ENCODE measurements at places on chromosomes 3 and 15.

- no peak for DNase-seq
Observed at GRCh38 chr3:155548195-155548594, 196.7 kb downstream of the PLCH1 start.

DNA sequence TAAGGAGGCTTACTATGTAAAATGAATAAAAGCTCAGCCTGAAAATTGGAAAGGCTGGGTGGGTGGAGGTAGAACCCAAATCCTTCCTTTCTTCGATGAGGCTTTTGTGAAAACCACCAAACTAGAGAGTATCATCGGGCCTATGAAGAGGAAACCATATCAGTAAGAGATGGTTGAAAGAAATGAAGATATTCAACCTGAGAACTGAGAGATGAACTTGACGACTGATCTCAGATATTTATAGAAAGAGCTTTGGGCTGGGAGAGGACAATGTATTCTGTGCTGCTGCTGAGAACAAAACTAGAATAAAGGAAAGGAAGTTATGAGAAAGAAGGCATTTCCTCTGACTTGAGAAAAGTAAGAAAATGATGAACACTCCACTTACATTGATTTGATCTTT lies 236.6 kb downstream of the KCNH8 start:
- no peak for DNase-seq

DNA sequence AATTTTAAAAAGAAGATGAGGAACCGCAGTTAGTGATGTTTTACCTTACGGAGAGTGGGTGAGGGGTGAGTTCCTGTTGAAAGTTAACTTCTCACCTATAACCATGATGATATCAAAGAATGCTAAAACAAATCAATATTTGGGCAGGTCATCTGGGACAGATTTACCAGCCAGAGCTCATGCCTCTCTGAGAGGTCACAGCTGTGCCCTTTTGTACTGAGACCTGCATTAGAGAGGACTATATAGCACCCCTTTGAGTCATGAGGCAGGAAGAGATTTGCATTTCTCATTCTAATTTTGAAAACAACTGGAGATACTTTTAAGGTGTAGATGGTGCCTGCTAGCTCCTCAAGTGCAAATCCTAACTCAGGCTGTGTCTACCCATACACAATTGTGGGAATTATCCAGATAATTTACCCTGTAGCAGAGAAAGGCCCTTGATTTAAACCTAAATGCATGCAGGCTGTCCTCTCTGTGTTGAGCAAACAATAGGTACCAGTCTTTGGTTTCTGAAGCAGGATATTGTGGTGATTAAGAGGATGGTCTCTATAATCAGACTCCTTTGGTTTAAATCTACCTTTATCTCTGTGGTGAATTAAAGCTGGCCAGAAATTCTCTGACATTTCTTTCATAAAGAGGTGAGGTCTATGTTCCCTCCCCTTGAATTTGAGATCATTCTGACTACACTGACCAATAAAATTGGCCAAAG lies 5.8 kb upstream of the TM4SF4 start:
- no peak for DNase-seq

GRCh38 chr15:52255935-52256334 lies 39.7 kb downstream of the MYO5C start:
- no peak for DNase-seq

- DNase-seq, result no peak
Observed at GRCh38 chr3:183491923-183492848, 63.3 kb downstream of the KLHL6 start.

Measured in NCI-H2029 treated with DMSO at 0.1 percent for 48 hours (cell line).